Activated T-cell treated with anti-CD3 and anti-CD28 coated beads for 4 hours (primary cell): ENCODE measurements at places on chromosomes 3 and 15.

DNA sequence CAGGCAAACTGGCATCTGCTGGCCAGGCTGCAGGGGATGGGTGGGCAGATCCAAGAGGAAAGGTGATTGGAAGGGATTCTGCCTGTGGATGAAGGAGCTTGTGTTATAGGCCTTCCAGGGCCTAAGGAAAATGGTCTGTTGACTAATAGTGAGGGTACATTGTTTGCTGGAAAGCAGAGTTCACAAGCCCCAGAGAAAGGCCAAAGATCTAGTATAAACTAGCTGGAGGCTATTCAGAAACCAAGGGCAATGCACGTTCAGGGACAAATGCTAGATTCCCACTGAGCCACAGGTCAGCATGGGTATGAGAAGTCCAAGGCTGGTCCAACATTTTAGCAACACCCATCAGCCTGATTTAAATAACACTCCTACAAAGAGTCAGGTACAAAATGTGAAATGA lies 74.7 kb downstream of the FBN1 start:
- DNase-seq = no peak

GRCh38 chr15:45402955-45403877 lies 24.9 kb upstream of the GATM start:
- DNase-seq = no peak

DNA sequence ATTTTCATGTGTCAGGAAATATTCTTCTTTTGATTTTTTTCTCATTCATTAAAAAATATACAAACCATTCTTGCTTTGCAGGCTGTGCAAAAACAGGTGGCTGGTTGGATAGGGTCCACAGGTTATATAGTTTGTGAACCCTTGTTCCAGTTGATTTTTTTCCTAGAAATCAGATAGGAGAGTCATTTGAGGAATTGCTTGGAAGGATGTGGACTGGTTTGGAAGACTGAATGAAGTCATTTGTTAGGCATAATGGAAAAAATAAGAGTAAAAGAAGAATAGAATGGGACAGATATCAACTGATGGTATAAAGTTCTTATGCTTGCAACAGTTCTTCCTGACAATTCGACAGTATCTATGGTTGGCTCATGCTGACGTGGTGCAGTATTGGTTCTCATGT lies 189.4 kb downstream of the PTPRG start:
- no peak for DNase-seq

DNA sequence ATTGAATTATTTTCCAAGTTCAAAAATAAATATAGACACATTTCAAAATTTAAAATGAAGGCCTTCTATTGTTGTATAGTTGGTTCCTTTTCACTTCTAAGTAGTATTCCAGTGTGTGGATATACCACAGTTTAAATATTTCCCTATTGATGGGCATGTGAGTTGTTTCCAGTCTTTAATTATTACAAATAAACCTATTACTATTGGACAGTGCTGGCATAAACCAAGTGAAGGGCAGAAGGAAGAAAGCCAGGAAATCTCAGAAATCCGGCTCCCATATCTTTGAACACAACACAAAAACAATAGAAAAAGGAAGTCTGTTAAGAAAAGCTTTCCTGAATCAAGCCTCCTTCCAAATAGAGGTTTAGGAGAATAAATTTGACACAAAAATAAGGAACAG lies 26.1 kb downstream of the GOLGB1 start:
- no peak for DNase-seq

DNA sequence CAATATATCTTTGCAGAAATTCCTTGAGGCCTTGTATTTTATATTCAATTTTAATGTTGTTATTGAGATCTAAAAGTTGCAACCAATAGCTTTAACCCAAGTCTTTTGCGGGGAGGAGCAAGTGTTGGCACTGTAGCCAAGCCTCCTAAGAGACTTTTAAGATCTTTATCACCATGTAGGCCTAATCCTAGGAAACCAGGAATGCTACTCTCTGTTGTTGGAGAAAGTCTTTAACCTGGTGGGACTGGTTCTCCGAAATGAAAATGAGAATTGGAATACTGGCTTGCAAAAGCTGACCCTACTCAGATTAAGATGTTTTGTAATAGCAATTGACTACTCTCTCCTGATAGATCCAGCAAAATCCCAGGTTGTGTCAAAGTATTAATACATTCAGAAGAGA lies 25.8 kb downstream of the SHC4 start:
- DNase-seq = no peak

- DNase-seq = no peak
Measured at GRCh38 chr3:88921986-88922385, 185.4 kb upstream of the EPHA3 start.

DNA sequence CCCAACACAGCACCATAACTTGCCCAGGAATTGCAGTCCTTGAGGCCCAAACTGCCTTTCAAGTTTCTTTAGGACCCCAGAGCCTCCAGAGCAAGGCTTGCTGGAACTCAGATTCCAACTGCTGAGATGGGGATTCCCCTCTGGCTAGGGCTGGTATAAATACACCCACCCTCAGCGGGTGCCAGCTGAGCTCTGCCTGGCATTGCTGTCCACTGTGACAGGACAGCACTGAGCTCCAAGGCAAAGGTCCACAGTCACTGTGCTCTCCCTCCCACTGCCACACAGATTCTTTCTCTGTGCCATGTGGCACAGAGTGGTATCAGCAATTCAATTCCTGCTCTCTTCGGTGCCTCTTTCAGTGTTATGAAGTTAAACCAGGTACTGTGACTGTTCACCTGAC lies 304.2 kb upstream of the LMCD1 start:
- DNase-seq = no peak

- DNase-seq = no peak
Measured at GRCh38 chr15:48617619-48618018, 27.9 kb downstream of the FBN1 start.
